ENCODE measurements at places on chromosomes 2 and 18.

DNA sequence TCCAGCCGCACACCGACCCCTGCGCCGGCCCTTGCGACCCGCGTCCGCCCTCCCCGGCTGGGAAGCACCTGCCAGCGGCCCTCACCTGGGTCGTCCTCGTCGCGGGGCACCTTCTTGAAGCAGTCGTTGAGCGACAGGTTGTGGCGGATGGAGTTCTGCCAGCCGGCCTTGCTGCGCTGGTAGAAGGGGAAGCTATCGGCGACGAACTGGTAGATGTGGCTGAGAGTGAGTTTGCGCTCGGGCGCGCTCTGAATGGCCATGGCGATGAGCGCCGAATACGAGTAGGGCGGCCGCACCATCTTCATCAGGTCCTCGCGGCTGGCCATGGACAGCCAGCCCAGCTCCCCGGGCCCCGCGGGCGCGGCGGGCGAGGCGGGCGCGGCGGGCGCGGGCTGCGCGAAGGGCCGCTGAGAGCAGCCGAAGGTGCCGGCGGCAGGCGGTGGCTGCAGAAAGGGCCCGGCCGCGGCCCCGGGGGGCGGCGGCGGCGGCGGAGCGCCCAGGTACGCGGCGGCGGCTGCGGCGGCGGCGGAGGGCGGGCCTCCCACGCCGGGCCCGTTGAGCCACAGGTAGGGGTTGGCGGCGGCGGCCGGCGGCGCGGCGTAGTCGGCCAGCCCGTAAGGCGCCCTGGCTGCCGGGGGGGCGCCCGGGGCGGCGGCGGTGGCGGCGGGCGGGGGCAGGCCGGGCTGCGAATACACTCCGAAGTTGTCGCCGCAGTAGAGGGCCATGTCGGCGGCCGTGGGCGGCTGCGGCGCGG is 505 bp downstream of the FOXI3 start:
- peak; percentile 41 for DNase-seq

DNA sequence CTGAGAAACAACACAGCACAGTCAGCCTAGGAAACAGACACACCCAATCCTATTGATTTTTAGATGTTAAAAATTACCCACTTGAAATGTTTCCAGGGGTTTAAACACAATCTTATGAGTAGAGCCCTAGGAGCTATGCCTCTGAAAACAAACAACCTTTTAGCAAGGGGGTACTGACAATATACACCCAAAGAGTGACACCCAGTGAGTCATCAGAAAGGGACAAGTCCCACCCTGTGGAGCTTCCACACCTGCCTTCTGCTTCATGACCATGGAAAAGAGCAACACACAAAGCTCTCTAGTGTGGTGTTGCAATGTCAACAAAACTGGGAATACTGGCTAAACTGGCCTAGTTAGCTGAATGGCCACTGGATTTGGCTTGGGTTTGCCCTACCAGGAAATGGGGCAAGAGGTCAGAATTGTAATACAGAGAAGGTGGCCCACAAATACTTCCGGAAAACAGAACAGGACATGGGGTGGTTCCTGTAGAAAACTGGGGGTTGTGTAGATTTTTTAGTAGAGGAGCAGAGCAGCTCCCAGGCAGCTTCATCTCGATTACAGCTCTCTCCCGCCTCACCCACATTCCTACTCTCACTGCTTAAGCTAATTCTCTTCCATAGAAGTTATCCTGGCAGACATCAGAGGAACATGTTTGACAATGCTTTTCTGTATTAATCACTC is 98.2 kb downstream of the GAREM1 start:
- no peak for DNase-seq

GRCh38 chr2:22878121-22878520 is 506.9 kb upstream of the KLHL29 start:
- no peak for DNase-seq

DNA sequence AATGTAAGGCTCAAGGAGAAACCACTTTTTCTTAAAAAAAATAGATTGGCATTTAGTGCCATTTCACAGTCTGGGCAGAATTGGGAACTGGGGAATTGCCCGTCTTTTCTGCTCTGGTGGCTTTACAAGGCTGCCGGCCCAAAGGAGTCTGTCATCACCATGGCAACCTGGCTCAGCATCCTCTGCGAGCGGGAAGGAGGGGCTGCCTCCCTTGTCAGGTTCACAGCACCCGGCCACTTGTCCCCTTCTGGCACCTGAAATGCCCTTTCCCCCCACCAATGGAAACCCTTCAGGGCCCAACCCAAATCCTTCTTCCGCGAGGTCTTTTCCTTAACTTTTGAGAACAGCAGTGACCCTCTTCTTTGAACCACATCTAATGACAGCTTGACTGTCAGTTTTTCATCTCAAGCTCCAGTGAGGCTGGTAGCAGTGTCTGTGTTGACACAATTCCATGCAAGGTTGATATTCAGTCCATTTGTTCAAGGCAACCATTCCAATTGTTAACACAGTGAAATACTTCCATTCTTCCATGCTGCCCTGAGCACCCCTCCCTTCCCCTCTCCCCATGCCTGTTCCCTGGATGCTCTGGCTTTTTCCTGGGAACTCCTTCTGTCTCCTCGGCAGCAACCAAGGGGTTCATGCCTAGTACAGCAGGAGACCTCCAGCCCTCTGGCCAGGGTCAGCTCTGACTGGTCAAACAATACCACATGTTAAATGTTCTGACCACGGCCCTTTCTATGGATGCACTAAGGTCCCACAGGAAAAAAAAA is 79.6 kb downstream of the DNER start:
- peak; percentile 42 for DNase-seq

GRCh38 chr2:234502285-234502918 is 5.5 kb upstream of the ARL4C start:
- no peak for DNase-seq

DNA sequence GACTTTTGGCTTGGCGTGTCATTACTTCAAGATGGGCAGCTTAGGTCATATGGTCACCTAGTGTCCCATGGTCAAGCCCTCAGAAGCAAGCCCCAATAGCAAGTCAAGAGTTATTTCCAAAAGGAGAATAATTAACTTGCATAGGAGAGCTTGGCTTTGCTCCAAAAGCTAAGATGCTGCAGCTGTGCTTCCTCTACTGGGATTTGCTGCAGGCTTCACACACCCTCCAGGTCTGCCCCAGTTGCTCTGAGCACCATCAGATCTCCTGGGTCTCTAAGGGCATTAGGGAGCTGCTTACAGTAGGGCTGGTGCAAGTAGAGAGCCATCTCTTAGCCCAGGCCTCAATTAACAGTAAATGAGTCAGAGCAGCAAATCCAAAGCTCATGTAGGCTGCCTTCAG is 46.6 kb downstream of the THUMPD2 start:
- no peak for DNase-seq

DNA sequence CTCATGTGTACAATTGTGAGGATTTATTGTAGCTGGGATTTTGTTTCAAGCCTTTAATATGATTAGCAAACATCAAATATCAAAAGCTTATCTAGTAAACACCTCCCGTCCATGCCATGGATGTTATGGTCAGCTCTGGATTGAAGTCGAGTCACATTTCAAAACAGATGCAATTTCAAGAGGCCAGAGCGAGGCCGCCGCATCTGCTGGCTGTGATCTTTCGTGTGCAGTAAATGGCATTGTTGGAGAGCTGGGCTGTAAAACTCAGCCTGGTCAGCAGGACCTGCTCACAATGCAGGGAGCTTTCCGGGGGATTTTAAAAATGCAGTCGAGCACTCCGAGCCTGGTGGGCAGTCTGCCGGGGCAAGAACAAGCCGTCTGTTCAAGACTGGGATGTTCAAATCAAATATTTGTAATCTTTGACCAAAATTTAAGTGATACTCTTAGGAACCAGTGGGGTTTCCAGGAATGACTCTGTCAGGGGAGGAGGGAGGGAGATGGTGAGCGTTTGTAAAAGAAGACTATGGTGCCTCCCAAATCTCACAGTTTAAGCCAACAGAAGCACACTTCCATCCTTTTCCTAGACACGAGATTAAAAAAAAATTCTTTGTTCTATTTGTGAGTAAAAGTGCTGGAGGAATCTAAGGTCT is 97.6 kb downstream of the MYCN start:
- no peak for DNase-seq

DNA sequence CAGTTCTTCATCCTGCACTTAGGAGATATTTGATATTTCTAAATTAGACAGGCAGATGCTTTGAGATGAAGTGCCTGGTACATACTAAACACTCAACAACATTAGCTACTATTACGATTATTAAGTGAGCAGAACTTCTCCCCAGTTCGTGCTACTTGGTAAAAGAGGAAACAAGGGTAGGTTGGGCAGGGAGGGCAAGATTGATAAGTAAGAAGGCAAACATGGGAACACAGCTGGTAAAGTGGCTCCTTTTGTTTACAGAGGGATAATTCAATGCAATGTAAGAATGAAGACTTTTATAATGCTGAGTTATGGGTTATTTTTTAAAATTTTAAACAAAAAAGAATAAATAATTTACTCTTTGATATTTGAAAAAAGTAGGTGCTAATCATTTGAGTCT is 15.9 kb upstream of the WIPF1 start:
- no peak for DNase-seq

GRCh38 chr2:152485954-152486736 is 151.2 kb downstream of the FMNL2 start:
- DNase-seq: no peak

DNA sequence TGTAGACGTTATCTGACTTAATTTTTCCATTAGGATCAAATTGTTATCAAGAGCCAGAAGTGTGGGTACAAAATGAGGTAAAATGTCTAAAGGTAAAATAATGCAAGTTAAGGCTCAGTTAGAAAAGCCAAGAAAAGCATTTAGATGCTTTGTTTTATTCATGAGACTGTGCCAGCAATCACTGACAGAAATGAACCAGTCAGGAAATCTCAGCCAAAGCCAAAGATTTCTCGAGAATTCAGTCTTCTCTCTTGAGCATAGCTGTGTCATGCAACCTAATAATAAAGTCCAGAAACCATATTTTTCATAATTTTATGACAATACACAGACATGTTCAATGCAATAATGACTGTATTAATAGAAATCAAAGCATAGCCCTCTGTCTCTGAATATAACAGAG is 43.5 kb upstream of the ZNF397 start:
- DNase-seq: no peak

DNA sequence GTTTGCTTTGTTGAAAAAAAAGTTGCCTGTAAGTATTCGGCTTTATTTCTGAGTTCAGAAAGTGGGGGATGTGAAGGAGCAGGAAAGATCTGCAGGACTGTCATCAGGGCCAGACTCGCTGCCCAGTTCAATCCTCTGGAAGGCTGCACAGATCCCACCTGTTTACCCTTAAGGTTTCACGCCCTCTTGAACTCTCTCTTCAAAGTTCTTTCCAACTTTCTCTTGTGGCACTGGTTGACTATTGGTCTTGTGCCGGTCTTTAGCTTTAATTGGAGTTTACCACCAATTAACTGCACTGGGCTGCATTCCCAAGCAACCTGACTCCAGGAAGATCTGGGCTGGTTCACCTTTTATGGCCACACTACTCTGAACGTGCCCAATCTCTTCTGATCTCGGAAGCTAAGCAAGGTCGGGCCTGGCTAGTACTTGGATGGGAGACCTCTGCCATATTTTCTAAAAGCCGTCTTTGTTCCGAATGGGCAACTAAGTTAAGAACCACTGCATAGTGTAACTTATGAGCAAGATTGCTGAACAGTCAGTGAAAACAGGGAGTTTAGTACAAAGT is 495.0 kb downstream of the DPP10 start:
- no peak for DNase-seq

- no peak for DNase-seq
Observed at GRCh38 chr2:165870346-165870745, 76.3 kb upstream of the GALNT3 start.

- DNase-seq: no peak
Observed at GRCh38 chr18:61554117-61554776, 221.0 kb downstream of the CDH20 start.

- no peak for DNase-seq
Observed at GRCh38 chr2:28226558-28226957, 166.1 kb upstream of the FOSL2 start.

DNA sequence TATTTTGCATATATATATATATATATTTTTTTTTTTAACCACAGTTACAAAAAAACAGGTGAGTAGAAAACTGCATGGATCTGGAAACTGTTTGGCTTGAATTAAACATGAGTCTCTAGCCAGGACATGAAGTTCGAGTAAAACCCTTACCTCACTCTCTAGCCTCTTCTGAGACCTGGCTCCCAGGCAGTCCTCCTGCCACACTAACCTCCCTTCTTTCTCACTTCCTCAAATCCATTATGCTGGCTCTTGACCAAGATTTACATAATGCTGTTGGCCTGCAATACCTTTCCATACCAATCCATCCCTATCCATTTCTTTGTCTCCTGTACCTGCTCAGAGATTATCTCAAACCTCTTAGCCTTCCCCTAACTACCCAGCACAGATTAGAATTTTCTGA is 34.0 kb downstream of the PIGN start:
- DNase-seq: no peak

DNA sequence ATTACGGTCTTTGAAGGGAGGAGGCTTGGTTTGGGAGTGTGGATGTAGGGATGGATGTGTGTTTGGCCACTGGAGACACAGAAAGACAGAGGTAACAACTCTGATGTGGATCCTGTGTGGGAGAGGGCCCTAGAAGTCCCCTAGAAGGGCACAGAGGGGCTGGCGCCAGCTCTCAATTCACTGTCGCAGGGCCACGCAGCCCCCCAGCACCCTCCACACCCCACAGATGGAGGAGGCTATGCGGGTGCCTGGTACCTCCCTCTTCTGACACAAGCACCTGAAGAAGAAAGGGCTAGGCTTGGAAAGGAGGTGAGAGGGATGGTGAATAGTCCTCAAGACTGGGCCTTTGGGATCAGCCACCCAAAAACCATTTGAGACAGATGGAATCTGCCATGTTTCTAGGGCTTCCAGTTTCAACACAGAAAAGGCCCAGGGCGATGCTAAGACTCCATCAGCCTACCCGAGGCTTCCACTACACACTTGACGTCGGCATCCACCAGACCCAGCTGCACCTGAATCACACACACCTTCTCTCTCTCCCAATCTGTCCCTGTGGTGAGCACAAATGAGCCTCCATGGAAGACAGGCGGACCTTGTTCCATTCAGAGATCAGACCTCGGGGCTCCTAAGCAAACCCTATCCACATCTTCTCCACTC is 413.5 kb upstream of the HS6ST1 start:
- DNase-seq: no peak

DNA sequence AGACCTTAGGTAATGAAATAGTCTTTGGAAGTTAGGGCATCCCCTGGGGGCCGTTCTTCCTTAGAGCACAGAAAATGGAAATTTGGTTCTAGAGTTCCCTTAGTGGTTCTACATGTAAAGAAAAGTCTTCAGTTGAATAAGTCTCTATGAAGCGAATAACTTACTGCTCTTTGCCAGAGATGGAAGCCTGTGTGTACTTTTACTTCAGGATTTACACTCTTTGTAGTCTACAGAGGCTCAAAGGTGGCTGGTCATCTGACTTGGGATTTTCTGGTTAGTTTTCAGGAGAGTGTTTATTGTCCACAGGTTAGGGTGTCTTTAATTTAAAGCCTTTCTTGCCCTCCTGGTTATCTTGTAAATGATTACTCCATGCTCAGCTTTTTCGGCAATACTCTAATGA is 210.6 kb downstream of the ZNF521 start:
- no peak for DNase-seq
